Jurkat, Clone E6-1 (cell line): ENCODE measurements at places on chromosomes 3 and 15.
A peak's percentile ranks its signal among the peaks of the same experiment; 100 is the strongest.

- no peak for DNase-seq
Observed at GRCh38 chr3:18208091-18208490, 217.0 kb downstream of the SATB1 start.

DNA sequence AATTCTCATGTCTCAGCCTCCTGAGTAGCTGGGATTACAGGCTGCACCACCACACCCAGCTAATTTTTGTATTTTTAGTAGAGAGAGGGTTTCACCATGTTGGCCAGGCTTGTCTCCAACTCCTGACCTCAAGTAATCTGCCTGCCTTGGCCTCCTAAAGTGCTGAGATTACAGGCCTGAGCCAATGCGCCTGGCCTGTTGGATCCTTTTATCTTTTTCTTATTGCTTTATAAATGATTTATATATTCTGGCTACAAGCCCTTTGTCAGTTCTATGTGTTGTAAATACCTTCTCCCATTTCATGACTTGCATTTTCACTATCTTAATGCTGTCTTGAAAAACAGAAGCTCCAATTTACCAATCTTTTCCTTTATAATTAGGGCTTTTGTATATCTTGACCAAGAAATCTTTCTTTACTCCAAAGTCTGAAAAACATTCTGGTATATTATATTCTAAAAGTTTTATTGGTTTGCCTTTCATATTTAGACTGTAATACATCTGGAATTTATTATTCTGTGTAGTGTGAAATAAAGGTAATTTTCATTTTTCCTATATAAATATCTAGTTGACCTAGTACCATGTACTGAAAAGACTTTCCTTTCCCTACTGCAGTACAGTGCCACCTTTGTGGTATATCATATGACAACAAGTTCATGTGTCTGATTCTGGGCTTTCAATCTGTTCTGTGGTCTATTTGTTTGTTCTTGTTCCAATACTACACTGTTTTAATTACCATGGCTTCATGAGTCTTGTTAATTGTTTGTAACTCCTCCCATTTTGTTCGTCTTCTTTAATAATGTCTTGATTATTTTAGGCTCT lies 52.9 kb upstream of the RNU6-1 start:
- no peak for DNase-seq

DNA sequence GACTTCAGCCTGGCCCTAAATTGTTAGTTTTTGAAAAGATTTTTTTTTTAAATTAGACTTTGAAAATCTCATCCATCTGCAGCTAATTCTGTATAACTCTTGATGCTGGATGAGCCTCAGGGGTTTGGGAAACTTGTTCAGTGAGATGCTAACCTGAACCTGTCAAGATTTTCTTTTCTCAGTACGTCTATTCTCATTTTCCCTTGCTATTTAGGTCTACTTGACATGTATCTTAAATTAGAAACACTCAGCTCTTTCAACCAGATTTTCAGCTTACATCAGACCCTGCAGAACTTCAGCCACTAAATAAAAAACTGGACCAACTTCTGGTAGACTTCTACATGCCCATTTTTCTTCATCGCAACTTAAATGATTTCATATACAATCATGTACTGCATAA lies 61.4 kb downstream of the MFSD1 start:
- no peak for DNase-seq

- DNase-seq: no peak
Observed at GRCh38 chr3:18992709-18993108, 155.6 kb upstream of the KCNH8 start.

GRCh38 chr3:78096488-78097255 lies 1056.8 kb downstream of the ROBO2 start:
- no peak for DNase-seq

- DNase-seq: no peak
Observed at GRCh38 chr3:100158918-100159330, 44.6 kb upstream of the FILIP1L start.

DNA sequence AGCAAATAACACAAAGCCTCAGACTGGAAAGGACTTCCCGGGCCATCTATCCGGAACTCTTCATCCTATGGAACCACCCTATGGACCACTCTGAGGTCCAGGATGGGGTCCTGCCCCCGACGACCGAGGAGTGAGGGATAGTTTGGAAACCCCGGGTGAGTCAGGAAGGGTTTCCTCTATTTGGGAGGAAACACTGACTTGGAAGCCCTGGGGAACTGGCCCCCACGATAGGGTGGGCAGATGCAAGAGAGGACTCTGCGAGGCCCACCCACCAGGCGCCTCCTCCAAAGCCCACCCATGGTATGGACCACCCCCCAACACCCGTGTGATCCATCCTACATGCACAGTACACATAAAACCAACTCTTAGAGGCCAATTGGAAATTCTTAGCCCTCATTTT lies 69.4 kb downstream of the CPN2 start:
- DNase-seq: no peak

GRCh38 chr3:183959214-183959613 lies 58.5 kb downstream of the ABCC5 start:
- no peak for DNase-seq

- no peak for DNase-seq
Observed at GRCh38 chr3:195508185-195508584, 34.9 kb downstream of the PPP1R2 start.

DNA sequence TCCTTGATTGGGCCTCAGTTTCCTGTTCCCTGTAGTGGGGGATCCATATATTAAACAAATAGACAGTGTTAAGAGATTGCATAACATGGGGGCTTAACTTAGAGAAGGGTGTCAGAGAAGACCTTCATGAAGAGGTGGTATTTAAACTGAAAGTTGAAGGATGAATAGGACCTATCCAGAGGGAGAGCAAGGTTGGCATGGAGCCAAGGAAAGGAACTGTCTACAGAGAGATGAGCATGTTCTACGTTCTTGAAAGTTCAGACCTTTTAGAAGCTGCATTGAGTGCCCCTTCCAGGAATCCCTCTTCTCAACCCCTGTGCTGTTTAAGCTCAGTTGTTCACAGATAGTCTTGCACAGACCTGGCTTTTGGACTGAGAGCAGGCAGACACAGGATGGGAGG lies 2.4 kb downstream of the HTD2 start:
- DNase-seq: no peak

DNA sequence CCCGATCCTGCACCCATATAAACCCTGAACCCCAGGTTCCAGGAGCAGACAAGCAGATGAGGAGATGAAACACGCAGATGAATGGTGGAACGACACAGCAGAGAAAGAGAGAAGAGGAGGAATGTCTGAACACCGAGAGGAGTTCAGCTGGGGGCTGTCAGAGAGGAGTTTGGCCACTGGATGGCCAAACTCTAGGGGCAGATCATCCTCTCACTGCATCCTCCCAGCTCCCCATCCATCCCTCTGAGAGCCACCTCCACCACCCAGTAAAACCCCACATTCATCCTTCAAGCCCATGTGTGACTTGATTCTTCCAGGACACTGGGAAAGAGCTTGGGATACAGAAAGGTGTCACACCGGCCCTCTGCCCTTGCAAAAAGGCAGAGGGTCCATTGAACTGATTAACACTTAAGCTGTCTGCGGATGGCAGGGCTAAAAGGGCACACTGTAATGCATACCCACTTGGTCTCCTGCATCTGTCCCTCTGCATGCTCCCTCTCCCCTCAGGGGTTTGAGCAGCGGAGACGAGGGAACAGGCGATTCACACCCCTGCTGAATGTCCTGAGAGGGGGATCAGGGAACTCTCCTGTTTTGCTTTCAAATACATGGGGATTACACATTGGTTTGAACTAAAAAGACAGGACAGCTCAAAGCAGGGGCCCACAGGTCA lies 53.8 kb downstream of the TMED3 start:
- DNase-seq: no peak

GRCh38 chr3:184261854-184262763 lies 756 bp upstream of the CAMK2N2 start:
- no peak for DNase-seq

- DNase-seq: no peak
Observed at GRCh38 chr15:55256281-55257011, 33.2 kb downstream of the RAB27A start.

- DNase-seq: peak; percentile 54
Observed at GRCh38 chr3:77038468-77038929, 1.4 kb upstream of the ROBO2 start.

DNA sequence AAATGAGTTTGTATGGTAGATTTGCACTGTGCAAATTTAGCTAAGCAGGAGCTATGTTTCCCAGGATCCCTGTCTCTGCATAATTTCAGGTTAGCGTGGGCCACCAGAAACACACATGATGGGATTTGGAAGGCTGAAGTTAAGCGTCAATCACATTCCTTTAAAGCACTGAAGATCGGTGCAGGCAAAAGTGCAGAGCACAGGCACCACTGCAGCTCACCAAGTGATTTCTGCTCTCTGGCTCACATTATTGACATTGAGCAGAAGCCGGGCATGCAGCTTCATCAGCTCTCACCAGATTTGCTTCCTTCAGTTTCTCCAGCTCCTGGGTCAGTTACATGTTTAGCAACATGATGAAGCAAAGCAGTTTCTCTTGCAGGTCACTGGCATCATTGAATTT lies 256.4 kb upstream of the TGFBR2 start:
- no peak for DNase-seq

GRCh38 chr3:129526121-129526900 lies 2.1 kb upstream of the RHO start:
- no peak for DNase-seq

- no peak for DNase-seq
Observed at GRCh38 chr3:124064050-124064449, 72.1 kb upstream of the ROPN1 start.

DNA sequence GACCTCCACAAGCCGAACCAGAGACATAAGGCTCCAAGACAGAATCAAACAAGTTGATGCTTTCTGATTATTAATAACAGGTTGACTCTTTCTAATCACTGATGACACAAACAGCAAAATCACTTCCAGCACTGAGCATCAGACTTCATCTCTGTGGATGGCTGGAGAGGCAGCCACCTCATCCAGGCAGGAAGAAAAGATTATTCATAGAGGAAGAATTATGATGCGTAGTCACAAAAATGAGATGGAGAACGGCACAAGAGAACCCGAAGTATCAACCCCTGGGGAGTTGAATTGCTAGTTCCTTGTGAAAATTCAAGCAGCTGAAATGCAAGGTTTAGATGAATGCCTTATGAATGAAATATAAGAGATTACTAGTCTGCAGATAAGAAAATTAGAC lies 49.9 kb upstream of the LMCD1 start:
- DNase-seq: no peak

DNA sequence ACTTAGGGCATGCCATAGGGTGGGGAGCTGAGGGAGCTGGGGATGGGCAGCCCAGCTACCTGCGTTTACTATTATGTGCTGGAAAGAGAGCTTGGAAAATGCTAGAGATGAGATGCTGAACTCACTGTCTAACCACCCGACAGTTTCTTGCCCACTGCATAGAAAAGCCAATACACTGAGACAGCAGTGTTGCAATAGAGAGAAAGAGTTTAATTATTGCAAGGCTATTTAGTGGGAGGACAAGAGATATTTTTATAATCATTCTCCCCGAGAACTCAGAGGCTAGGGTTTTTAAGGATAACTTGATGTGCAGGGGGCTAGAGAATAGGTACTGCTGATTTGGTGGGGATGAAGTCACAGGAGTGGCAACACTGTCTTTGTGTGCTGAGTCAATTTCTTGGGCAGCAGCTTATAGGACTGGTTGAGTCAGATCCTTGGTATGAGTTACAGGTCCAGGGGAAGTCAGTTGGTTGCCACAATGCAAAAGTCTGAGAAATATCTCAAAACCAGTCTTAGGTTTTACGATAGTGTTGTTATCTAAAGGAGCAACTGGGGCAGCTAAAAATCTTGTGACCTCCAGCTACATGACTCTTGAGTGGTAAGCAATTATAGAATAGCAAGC lies 205.9 kb downstream of the GABRG3 start:
- DNase-seq: no peak

GRCh38 chr15:45089712-45090373 lies 24.1 kb downstream of the DUOX2 start:
- no peak for DNase-seq

DNA sequence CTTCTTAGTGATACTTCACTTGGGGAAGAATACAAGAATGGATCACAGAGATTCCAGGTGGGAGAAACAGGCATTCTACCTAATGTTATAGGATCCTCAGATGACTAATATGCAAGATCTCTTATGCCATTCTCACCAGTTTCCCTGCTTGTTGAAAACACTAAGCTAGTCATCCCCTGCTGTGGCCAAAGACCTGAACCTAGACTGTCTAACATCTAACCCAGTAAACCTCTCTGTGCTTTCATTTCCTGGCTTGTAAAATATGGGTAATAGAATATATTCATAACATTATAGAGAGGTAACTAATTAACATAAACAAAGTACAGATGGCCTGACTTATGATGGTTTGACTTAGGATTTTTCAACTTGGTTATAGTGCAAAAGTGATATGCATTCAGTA lies 776.3 kb downstream of the TUSC7 start:
- DNase-seq: no peak

DNA sequence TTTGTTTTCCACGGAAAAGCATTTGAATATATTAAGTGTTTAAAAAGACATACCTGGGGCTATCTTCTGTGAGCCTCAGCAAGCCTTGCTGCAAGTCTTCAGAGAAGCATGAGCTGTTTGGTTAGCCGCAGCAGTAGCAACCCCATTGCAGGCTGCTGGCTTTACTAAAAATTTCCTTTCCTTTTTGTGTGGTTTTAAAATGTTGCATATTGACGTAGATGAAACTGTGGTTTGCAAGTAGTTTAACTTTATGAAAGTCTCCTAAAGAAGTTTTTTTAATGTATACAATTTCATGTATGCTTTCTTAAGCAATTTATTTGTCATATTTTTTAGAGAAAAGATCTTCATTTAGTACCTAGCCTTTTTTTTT lies at the start of gene GPR171:
Gene GPR171, minus strand, starts transcription at position 166 of the 370 bp plus-strand sequence. CDS start 3,830 bp downstream, outside the sequence.
- DNase-seq: peak; percentile 86

DNA sequence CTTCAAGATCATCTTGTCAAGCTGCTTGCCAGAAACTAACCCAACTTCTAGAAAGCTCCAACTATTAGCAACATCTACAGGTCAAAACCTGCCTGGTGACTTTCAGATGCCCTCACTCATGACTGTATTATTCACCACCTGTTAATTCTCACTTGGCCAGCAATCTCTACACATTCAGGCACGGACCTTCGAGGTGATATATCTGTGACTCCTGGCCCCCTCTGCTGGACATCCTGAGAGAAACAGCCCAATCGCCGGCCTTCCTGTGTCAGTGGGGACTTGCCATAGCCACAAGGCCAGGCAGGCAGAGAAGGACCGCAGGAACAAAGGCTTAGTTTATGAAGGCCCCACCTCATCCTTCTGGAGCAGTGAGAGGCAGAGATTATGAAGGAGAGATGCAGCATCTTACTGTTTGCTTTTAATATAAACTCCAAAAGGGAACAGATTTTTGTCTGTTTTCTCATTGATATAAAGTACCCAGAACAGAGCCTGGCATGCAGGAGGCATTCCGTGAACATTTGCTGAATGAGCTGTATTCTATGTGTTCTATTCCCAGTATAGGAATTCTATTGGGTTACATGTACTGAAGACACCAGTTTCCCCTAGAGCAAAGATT lies 24.4 kb upstream of the OCA2 start:
- no peak for DNase-seq
